ENCODE measurements at places on chromosomes 6 and 20.

GRCh38 chr6:34615574-34616226, 59.6 kb upstream of the SPDEF start:
- H3K4me1 ChIP-seq = no peaks in the 10 kb centered on the region
- H3K27me3 ChIP-seq = no peaks in the 10 kb centered on the region
- no peak overlapping the region for H3K4me3 ChIP-seq
- no peak overlapping the region for H3K27ac ChIP-seq
- H3K36me3 ChIP-seq = no peaks in the 10 kb centered on the region

- H3K27me3 ChIP-seq = no peaks in the 10 kb centered on the region
- no peak for DNase-seq
- H3K27ac ChIP-seq = peak overlapping the region; percentile 75
These were observed 30.6 kb downstream of the TFEB start for GRCh38 chr6:41704656-41705310.

DNA sequence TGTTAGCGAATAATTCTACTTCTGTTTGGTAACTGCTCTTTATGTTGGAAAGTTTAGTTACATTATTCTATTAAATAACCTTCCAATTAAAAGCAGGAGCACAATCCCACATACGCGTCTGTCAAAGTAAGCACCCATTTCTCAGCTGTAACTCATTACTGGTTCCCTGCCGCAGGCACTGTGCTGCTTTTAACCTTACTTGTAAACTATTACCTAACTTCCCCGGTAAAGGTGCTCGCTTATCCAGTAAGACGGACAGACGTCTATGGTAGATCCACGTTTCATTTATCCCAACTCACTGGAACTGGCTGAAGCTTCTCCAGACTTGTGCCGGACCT, 529 bp upstream of the ENPP4 start:
- peak overlapping the region; percentile 85 for H3K4me3 ChIP-seq
- H3K27me3 ChIP-seq = no peaks in the 10 kb centered on the region
- no peaks in the 10 kb centered on the region for H3K36me3 ChIP-seq
- no peak for DNase-seq
- H3K4me1 ChIP-seq = no peaks in the 10 kb centered on the region
- H3K27ac ChIP-seq = peak overlapping the region; percentile 88

GRCh38 chr20:5160882-5161281, 34.1 kb downstream of the CDS2 start:
- H3K27ac ChIP-seq = no peak overlapping the region
- no peaks in the 10 kb centered on the region for H3K36me3 ChIP-seq
- no peaks in the 10 kb centered on the region for H3K4me1 ChIP-seq

DNA sequence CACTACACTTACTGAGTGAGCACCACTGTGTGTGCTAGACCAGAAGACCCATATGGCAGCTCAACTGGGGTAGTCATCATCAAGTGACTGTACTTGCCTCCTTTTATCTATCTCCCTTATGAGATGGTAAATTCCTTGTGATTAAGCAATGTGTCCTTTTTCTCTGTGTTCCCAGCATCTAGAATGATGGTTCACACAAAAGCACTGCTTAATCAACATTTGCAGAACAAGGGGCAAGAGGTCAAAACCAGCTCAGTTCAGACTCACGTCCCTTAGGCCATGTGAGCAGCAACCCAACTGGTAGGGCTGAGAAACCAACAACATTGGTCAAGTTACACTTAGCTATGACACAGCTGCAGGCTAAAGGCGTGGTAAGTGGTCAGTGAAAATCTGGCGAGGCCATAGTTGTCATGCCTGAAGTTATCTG, 10.0 kb downstream of the TRAM2 start:
- peak overlapping the region; percentile 67 for H3K27ac ChIP-seq
- peaks cover 27% of the 10 kb centered on the region for H3K4me1 ChIP-seq
- no peak overlapping the region for H3K4me3 ChIP-seq

- DNase-seq = no peak
- H3K36me3 ChIP-seq = no peaks in the 10 kb centered on the region
- H3K4me1 ChIP-seq = no peaks in the 10 kb centered on the region
- no peaks in the 10 kb centered on the region for H3K27me3 ChIP-seq
- H3K27ac ChIP-seq = no peak overlapping the region
- H3K4me3 ChIP-seq = no peak overlapping the region
These were observed 242.1 kb downstream of the HACE1 start for GRCh38 chr6:104617591-104617990.

GRCh38 chr6:79584332-79584731, 46.8 kb upstream of the SH3BGRL2 start:
- H3K36me3 ChIP-seq = no peaks in the 10 kb centered on the region
- H3K27ac ChIP-seq = no peak overlapping the region
- no peak overlapping the region for H3K4me3 ChIP-seq
- H3K27me3 ChIP-seq = no peaks in the 10 kb centered on the region

DNA sequence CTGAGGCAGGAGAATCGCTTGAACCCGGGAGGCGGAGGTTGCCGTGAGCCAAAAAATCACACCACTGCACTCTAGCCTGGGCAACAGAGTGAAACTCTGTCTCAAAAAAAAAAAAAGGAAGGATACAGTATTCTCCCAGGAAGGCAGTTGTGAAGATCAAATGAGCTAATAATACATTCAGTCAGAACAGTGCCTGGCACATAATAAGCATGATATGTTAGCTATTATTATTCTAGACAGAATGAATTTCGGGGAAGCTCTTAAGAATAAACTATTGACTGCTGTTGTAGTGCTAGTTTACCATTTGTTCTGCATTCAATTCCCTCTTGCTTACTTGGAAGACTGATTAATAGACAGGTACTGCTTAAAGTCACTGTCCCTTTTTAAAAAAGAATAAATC, 40.6 kb downstream of the NDUFAF5 start:
- H3K4me1 ChIP-seq = no peaks in the 10 kb centered on the region
- no peak for DNase-seq
- H3K36me3 ChIP-seq = peaks cover 9% of the 10 kb centered on the region
- H3K27ac ChIP-seq = no peak overlapping the region
- no peaks in the 10 kb centered on the region for H3K27me3 ChIP-seq
- H3K4me3 ChIP-seq = no peak overlapping the region

DNA sequence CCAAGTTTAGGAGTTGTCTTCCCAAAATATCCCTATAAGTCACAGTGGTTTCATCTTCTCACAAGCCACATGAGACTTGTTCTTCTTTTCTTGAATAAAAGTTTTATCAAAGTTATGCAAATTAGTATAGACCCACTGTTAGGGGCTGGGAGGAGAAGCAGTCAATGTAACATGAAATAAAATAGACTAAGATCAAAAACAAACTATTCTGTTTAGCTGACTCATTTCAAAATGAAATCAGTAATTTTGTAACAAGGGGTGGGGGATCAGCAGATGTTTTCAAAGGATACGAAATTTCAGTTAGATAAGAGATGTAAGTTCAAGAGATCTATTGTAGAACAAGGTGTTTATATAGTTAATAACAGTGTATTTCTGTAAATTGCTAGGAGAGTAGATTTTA, 339.6 kb upstream of the PRDM1 start:
- no peaks in the 10 kb centered on the region for H3K36me3 ChIP-seq
- H3K27me3 ChIP-seq = no peaks in the 10 kb centered on the region
- no peak for DNase-seq
- H3K4me1 ChIP-seq = no peaks in the 10 kb centered on the region

GRCh38 chr6:84442208-84442607, 214.8 kb upstream of the CEP162 start:
- H3K4me1 ChIP-seq = no peaks in the 10 kb centered on the region
- no peak overlapping the region for H3K27ac ChIP-seq
- H3K4me3 ChIP-seq = no peak overlapping the region
- no peak for DNase-seq
- no peaks in the 10 kb centered on the region for H3K36me3 ChIP-seq

- H3K4me3 ChIP-seq = no peak overlapping the region
- no peak for DNase-seq
- H3K4me1 ChIP-seq = no peaks in the 10 kb centered on the region
- no peak overlapping the region for H3K27ac ChIP-seq
These were observed 201.8 kb downstream of the JARID2 start for GRCh38 chr6:15447546-15448267.

- no peak overlapping the region for H3K27ac ChIP-seq
- DNase-seq = no peak
- H3K4me3 ChIP-seq = no peak overlapping the region
- H3K4me1 ChIP-seq = no peaks in the 10 kb centered on the region
- H3K27me3 ChIP-seq = no peaks in the 10 kb centered on the region
- no peaks in the 10 kb centered on the region for H3K36me3 ChIP-seq
These were observed 144.1 kb upstream of the PDE7B start for GRCh38 chr6:135707426-135707825.

- no peaks in the 10 kb centered on the region for H3K4me1 ChIP-seq
- no peaks in the 10 kb centered on the region for H3K27me3 ChIP-seq
- H3K4me3 ChIP-seq = no peak overlapping the region
These were observed 254.5 kb downstream of the TMEM242 start for GRCh38 chr6:157068691-157069324.

DNA sequence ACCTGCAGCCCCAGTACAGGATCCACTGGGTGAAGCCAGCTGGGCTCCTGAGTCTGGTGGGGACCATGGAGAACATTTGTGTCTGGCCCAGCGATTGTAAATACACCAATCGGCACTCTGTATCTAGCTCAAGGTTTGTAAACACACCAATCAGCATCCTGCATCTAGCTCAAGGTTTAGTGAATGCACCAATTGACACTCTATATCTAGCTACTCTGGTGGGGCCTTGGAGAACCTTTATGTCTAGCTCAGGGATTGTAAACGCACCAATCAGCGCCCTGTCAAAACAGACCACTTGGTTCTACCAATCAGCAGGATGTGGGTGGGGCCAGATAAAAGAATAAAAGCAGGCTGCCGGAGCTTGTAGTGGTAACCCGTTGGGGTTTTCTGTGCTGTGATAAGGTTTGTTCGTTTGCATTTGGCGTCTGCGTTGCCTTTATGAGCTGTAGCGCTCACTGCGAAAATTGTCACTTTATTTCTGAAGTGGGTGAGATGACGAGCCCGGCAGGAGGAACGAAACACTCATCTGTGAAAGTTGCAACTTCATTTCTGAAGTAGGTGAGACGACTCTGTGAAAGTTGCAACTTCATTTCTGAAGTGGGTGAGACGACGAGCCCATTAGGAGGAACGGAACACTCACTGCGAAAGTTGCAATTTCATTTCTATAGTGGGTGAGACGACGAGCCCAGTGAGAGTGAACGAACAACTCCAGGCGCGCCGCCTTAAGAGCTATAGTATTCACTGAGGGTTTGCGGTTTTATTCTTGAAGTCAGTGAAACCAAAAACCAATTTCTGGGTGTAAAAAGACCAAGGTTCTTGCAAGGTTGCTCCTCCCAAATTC, 31.1 kb downstream of the SERPINB6 start:
- H3K4me1 ChIP-seq = no peaks in the 10 kb centered on the region
- no peak overlapping the region for H3K27ac ChIP-seq
- no peak for DNase-seq
- no peaks in the 10 kb centered on the region for H3K27me3 ChIP-seq
- H3K4me3 ChIP-seq = peak overlapping the region; percentile 12

All from tibial nerve (tissue), 4 donors.